Panc1 (cell line): ENCODE measurements at places on chromosomes 6 and 20.

DNA sequence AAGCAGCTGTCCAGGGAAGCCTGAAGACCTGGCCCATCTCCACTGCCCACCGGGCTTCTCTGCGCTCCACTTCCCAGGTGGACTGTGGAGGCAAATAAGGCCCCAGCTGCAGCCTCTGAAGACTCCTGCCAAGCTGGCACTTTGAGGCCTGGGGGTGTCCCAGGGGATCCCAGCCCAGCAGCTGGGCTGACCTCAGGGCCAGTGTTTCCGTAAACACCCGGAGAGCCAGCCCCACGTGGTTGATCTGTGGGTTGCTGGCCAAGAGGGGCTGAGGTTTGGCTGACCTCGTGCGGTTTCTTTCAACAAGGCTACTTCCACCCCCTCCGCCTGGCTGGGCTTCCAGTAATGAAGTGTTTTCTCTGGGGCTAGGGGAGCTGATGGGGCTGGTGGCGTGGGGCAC lies 12.4 kb upstream of the CCN5 start:
- no peak for DNase-seq

DNA sequence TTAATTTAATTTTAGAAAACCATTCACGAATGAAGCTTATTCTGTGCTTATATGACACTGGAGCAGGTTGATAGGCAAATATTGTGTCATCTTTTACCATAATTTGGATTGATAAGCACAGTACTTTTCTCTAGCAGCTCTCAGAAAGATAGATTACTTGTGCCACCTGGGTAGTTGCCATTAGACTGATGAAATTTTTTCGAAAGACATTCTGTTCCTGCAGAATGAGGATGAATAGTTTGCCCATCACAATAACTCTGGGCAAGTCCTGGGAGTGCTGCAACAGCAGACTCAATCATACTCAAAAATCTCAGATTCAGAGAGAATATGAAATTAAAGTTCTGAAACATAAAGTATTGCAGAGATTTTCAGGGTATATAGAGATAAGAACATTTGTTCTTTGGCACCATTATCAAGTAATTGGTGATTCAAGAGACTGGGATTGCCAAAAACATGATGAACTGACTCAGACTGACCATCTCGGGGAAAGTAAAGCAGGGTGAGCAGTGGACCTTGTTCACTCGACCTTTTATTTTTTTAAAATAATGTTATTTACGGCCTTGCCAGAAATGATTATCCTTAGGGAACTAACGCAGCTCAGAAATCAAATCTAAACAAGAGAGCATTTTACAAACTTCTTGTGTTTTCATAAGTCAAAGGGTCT lies 65.8 kb upstream of the PTCHD4 start:
- DNase-seq, result no peak

DNA sequence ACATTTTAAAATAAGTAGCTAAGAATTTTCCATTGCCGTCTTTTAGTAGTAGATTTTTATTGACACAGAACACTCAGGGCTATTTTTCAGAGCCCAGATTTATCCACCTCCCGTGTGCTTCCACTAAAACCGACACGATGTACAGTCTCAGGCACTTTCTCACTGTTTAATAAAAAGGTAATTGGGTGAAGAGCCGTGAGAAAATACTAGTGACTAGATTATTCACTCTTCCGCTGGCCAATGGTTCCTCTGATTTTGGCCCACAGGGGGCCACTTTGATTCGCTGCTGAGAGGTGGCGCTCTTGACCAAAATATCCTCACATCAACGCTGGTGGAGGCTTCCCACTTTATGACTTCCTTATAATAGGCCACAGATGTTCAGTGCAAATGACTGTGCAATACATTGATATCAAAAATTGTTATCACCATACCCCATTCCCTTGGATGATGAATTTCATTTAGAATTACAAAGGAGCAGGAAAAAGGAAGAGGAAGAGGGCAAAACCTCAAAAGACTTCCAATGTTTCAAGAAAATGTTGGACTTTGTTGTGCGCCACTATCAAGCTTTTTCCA lies 12.3 kb upstream of the HDDC2 start:
- peak; percentile 36 for DNase-seq

GRCh38 chr6:63560801-63561287 lies 11.4 kb upstream of the LOC128125822 start:
- no peak for DNase-seq

DNA sequence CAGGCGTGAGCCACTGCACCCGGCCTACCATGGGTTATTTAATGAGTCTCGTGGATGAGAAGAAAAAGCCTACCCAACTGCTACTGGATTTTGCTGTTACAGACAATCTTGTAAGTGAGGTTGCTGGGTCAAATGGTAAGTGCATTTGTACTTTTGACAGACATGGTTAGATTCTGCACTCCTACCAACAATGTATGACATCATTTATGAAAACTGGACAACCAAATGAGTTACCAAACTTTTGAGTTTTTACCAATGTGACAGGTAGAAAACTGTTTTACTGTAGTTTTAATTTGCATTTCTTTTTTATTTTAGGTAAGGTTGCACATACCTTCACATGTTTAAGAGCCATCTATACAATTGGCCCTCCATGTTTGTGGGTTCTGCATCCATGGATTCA lies 48.2 kb downstream of the PDSS2 start:
- no peak for DNase-seq

GRCh38 chr6:137049095-137049494 lies 4.3 kb upstream of the IL20RA start:
- DNase-seq, result no peak

DNA sequence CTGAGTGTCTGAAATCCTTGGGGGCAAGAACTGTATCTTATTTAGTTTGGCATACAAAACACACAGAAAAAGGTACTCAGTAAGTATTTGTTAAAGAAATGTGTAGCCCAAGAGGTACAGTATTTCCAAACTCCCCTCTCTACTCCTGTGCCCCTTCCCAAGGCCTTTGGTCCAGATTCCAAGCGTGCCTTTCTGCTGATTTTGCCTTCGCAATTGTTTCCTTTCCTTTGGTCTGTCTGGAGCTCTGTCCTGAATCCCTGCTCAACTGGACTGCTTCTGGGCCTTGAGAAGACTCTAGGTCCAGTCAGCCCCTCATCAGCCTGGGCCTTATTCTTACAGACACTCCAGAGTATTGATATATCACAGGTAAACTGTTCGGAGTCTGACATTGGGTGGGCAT lies 122.2 kb upstream of the SYNCRIP start:
- DNase-seq, result no peak

- no peak for DNase-seq
These were observed 56.2 kb downstream of the KHDC1L start for GRCh38 chr6:73169111-73169510.

- no peak for DNase-seq
These were observed 18.4 kb upstream of the IFNGR1 start for GRCh38 chr6:137237413-137238170.

DNA sequence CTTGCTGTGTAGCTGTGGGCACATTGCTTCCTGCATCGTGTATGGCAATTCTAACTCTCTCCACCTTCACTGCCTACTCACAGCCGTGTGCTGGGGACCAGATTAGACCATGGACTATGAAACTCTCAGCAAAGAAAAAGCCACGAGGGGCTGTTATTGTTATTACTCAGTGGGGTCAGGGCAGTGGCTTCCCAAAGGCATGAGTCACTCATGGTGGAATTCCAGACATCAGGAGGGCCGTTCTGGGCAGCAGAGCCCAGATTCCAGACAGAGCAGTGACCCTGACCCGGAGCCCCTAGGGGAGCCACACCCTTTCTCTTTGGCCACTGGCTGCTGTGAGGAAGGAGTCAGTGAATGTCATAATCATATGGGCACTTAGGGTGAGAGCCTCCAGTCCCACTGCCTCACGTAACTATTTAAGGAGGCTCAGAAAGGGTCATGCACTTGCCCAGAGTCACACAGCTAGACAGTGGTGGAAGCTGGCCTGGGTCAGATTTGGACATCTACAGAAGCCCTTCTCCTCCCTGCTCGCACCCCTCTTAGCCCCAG lies 22.2 kb upstream of the CCN5 start:
- DNase-seq, result peak; percentile 97

GRCh38 chr6:68040312-68040778 lies 594.7 kb upstream of the ADGRB3 start:
- DNase-seq, result no peak

- DNase-seq, result no peak
These were observed 37.8 kb upstream of the STXBP5 start for GRCh38 chr6:147166360-147166944.

- no peak for DNase-seq
These were observed 898.2 kb upstream of the FLRT3 start for GRCh38 chr20:15235471-15236198.

DNA sequence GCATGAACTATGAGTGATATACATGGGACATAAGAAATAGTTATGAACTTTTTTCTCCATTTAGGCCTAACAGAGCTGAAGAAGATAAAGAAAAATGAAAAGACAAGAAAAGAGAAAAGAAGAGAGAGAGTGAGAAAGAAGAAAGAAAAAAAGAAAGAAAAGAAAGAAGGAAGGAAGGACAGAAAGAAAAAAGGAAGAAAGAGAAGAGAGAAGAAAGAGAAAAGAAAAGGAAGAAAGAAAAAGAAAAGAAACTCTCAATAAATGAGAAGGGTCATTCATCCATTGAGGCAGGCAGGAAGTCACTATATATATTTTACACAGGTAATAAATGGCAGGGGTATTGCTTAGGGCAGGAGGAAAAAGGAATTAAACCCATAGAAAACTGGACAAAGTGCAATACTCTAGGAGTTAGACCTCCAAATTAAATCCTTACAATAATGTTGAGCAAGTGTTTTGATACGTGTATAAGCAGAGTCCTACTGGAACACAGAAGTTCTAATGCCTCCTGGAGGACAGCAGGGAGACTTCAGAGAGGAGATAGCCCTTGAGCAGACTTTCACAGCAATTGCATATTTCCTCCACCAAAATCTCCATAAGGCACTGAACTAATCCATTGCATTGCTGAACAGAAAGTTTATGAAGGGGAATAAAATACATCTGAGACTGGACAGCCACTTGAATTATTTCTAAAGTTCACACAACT lies 86.4 kb upstream of the TENT5A start:
- no peak for DNase-seq

DNA sequence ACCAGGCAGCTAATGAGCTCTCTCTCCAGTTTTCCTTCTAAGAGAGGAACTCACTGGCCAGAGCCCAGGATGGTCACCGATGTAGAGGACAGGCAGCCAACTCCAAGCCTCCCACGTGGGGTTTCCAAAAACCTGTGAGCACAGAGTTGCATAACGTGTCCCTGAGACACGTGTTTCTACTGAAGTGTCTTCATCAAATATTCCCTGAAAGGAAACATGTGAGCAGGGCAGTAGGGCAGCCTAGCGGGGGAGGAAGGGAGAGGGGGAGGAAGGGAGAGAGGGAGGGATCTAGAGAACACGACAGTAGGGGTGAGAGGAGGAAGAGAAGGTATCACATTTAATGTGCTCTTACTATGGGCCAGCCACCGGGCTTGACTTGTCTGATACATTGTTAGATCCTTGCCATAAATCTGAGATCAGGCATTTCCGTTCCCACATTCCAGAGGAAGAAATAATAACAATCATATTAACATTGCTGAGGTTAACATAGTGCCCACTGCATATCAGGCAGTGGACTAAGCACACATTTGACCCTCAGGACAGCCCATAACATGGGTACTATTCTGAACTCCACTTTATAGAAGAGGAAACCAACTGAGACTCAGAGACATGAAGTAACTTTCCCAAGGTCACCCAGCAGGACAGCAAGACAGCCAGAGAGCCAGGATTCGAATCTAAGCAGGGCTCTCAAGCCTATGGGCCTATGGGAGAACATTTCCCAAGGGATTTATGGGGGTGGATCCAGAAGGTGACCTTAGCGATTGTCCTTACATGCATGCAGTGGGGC lies 4.5 kb upstream of the SYS1 start:
- no peak for DNase-seq

DNA sequence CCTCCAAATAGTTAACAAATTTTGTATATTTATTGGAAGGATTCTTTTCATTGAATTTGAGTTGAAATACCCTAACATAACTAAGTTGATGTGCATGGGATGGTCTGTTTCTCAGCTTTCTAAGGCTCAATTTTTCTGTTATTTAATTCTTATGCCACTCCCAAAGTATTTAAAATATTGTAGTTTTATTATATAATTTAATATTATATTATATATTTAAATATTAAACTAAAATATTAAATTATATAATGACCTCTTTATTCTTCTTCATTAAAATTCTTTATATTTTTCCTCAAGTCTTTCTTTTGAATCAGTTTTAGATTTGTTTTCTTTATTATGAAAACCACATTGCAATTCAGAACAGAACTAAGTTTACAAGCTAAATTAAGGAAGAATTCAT lies 194.7 kb downstream of the TFAP2B start:
- DNase-seq, result no peak

- no peak for DNase-seq
These were observed 15.4 kb upstream of the IL22RA2 start for GRCh38 chr6:137188855-137189254.

GRCh38 chr6:105369145-105369544 lies 33.7 kb downstream of the PREP start:
- DNase-seq, result no peak

DNA sequence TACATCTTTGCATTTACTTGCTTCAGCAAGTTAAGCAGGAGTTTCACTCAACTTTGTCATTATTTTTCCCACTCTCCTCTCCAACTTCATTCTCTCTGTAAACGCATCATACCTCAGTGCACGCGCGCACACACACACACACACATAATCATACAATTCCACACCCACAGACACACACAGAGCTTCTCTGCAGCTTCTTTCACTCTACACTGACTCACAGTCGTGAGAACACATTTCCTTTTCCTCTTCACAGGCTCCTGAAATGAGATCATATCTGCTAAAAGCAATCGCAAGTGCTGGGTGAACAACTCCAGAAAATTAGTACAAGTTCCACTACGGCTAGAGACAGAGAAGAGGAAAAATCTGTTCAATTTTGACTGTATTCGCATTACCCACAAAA lies 215.4 kb downstream of the PTPRT start:
- no peak for DNase-seq

GRCh38 chr20:46937157-46937523 lies 42.5 kb downstream of the EYA2 start:
- DNase-seq, result no peak

GRCh38 chr6:113672491-113673149 lies 184.5 kb upstream of the MARCKS start:
- DNase-seq, result no peak
